Non-pigmented ciliary epithelial cell (primary cell): ENCODE measurements at places on chromosomes 3 and 15.
A peak's percentile ranks its signal among the peaks of the same experiment; 100 is the strongest.

DNA sequence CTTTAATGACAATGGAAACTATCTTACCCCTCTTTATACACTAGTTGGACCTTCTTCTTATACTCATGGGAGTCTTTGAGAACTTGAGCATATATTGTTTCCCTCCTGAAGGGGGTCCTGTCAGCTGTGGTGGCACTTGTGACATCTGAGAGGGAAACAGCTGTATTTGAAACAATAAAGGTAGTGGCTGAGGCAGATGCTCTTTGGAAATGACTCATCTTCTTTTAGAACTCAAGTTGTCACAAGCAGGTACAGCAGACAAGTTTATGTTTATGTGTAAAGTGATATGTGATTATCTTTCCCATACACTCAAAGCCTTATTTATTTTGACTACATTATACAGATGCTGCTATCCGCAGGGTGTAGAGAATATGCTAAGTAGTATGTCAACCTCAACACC is 220.0 kb upstream of the GRM7 start:
- no peak for DNase-seq

DNA sequence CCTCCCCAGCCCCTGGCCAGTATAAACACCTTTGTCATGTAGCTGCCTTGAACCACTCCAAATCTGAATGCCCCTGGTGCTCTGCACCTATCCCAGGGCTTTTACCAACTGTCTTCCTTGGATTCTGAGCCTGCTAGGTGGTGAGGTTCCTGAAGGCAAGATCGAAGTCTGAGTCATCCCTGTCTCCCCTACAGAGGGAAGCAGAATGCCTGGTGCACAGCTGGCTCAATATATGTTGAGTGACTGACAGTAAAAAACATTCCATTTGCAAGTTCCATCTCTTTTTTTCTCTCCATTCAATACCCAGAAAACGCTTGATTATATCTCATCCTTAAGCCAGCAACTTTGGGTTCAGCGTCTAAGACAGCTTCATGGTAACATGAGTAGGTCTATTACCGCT is 24.7 kb downstream of the SLC24A1 start:
- peak; percentile 20 for DNase-seq

DNA sequence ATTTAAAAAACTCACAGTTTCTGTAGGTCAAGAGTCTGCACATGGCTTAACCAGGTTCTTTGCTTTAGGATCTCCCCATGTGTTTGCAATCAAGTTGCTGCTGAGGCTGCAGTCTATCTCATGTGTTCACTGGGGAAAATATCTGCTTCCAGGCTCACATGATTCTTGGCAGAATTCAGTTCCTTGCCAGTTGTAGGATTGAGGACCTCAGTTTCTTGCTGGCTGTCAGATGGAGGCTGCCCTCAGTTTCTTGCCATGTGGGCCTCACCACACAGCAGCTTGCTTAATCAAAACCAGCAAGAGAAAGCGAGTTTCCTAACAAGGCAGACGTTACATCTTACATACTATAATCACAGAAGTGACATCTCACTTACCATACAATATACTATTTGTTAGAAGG is 10.0 kb upstream of the TBC1D5 start:
- DNase-seq: no peak

GRCh38 chr3:160115387-160115786 is 109.8 kb upstream of the C3orf80 start:
- DNase-seq: no peak

DNA sequence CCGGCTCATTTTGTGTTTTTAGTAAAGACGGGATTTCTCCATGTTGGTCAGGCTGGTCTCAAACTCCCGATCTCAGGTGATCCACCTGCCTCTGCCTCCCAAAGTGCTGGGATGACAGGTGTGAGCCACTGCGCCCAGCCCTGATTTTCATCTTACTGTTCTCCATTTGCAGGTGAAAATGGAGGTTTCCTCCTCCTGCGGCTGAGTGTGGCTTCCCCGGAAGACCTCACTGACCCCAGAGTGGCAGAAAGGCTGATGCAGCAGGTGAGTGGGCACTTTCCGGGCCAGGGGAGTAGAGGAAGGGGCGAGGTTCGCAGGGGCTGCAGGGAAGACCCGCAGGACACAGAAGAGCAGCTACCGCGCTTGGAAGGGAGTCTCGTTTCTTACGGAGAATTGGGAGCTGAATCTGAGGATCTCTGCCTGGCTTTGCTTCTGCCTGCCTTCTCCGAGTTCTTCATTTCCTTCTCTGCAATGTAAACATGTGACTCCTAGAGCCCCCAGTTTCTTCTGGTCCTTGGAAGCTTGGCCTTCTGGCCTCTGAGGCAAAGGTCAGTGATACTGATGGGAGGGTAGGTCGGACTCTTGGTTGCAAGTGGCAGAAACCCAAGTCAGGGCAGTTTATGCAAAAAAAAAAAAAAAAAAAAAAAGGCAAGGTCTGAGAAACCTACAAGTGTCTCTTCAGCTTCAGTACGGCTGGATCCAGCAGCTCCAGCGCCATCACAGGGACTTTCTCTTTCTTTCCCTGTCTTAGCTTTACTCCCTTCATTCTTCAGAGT is 8.9 kb downstream of the MUC20 start:
- no peak for DNase-seq

GRCh38 chr3:4898454-4899313 is 80.6 kb upstream of the BHLHE40 start:
- DNase-seq: no peak

- no peak for DNase-seq
These were observed 747.7 kb upstream of the CBLB start for GRCh38 chr3:106616556-106616955.

DNA sequence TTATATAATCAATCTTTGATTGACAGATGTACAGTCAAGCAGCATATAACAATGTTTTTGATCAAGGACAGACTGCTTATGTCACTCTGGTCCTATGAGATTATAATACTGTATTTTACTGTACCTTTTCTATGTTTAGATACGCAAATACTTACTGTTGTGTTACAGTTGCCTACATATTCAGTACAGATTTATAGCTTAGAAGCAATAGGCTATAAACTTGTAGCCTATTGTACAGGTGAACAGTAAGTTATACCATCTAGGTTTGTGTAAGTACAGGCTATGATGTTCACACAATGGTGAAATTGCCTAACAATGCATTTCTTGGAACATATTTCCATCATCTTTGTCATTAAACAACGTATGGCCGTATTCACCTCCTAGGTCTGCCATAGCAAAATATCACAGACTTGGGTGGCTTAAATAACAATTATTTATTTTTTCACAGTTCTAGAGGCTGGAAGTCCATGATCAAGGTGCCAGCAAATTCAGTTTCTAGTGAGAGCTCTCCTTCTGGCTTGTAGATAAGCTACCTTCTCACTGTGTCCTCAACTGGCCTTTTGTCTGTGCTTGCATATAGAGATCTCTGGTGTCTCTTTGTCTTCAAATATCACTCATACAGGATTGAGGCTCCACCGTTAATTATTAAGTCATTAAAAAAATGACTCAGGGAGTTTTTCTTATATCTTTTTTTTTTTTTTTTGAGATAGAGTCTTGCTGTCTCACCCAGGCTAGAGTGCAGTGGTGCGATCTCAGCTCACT is 89.1 kb downstream of the EBLN2 start:
- DNase-seq: no peak

GRCh38 chr15:62453981-62454380 is 288.9 kb upstream of the C2CD4B start:
- DNase-seq: no peak

- no peak for DNase-seq
These were observed 3.1 kb downstream of the AGBL1 start for GRCh38 chr15:86082619-86083380.

- DNase-seq: no peak
These were observed 35.9 kb downstream of the VGLL4 start for GRCh38 chr3:11607816-11608215.

DNA sequence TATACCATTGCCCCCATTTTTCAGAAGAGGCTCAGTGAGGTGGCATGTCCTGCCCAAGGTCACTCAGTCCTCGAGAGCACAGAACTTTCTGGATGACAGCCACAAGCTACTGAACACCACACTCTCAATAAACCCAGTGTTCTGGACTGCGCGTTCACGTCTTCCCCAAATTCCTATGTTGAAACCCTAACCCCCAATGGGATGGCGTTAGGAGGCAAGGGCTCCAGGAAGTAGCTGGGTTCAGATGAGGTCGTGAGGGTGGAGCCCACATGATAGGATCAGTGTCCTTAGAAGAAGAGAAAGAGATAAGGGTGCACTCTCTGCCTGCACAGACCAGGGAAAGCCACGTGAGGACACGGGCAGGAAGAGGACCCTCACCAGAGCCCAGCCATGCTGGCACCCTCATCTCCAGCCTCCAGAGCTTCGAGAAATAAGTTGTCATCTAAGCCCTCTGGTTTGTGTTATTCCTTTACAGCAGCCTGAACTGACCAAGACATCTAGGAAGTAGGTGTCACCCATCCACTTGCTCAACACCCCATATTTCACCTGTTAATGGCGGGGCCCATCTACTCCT is 324.0 kb downstream of the UACA start:
- no peak for DNase-seq

DNA sequence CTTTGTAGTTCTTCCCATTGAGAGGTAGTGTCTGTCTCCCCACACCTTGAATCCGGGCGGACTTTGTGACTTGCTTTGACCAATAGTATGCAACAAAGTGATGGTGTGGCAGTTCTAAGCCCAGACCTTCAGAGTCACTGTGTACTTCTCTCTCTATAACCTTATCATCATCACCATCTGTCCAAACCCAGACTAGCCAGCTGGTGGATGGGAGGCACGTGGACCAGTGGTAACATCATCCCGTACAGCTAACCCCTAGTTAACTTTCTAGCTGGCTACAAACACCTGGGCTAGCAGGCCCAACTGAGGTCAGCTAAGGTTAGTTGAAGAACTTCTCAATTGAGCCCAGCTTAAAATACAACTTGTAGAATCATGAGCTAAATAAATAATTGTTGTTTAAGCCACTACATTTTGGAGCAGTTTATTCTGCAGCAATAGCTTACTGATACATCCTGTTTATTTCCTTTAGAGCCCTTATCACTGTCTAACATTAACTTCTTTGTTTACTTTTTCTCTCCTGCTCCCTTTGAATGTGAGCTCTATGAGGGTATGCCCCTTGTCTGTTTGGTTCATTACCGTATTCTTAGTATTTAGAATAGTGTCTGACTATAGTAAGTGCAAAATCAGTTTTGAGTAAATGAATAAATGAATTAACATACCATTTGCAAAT is 11.5 kb upstream of the CCR9 start:
- no peak for DNase-seq

DNA sequence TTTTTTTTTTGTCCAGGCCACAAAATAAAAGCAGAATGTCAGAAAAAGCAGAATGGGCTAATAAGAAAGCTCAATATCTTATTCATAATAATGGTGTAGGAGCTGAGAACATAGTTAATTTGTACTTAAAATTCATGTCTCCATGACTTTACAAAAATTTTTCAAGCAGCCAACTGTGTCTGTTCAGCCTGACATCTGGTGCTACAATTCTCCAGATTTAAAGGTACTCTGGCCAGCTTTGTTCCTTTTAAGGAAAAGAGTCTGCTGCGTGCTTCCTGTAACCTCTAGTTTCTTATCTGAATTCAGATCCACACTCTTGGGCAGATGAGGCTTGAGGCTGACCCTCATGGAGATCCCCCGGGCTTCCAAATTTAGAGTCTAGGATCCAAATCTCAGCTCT is 8.7 kb upstream of the RFX7 start:
- DNase-seq: no peak

- DNase-seq: no peak
These were observed 54.3 kb upstream of the CCDC174 start for GRCh38 chr3:14597266-14597665.

DNA sequence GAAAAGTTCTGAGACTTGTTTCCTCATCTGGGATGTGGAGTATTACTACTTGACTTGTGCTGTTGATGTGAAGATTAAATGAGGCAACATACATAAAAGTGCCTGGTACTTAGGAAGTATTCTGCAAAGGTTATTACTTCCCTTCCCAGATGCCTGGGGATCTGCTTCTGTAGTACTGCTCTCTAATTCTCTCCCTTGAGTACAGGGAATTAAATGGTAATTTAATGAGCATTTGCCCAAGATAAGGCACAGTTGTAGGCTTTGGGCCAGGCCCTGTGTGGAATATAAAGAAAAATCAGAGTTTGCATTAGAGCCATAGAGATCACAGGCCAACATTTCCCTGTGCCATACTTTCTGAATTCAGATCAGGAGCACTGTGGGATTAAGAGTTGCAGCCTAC is 84.4 kb downstream of the LARS2 start:
- no peak for DNase-seq

DNA sequence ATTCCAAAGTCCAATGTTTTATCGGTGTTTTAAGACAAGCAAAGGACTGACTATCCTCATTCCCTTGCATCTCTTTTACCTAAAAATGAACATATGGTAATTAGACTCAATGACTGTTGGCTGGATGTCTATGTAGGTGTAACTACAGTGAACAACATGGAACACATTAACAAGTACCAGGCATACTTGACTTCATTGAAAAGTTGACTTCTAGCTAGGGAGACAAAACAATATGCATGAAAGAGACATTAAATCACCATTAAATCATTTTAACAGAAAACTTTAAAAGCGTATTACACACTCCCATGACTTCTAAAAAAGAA is 34.3 kb upstream of the ANPEP start:
- no peak for DNase-seq

DNA sequence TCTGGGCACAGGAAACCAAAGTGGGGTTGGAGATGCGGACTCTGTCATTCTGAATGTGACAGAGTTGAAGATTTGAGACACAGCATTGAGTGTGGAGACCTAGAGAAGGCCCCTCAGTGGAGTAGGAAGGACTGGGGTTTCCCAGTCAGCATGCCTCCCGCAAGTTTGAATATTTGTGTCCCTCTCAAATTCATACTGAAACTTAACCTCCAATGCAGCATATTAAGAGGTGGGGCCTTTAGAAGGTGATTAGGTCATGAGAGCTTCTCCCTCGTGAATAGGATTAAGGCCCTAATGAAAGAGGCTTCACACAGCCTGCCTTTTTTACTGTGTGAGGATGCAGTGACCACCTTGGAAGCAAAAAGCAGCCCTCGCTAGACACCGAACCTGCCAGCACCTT is 8.0 kb downstream of the HDDC3 start:
- no peak for DNase-seq

DNA sequence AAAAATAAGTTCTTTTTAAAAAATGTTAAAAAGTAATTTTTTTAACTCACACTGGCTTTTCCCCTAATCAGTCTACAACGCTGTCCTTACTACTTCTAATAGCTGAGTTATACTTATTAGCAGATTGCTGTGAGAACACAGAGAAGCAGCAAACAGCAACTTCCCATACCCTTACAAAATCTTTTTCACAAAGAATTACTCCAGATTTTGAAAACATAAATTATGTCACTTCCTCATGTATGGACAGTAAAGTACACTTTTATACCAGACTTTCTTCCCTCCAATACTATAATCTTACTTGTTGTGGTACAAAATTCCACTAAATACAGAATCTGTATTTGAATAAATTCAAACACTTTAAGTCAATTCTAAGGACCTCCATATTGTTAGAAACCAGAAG is 2.1 kb downstream of the PHC3 start:
- no peak for DNase-seq

GRCh38 chr3:178536211-178537079 is at the start of gene KCNMB2:
Gene KCNMB2, plus strand, starts transcription at chr3:178536436.
- DNase-seq: no peak

DNA sequence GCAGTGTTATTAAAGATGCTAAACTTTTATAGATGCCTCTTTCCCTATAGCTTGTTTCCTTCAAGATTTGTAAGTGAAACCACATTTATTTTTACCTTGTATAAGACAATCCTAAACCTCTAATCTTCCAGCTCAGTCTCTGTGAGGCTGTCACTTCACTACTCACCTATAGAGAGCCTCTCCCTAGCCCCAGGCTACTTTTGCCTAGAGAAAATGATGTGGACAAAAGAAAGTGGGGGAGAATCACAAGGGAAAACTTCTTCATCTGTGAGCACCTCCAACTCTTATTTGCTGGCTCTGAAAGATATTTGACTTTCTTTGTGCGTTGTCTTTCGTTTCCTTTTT is 74.9 kb upstream of the SCN5A start:
- no peak for DNase-seq
